ENCODE measurements at places on chromosomes 2 and 18.
A peak's percentile ranks its signal among the peaks of the same experiment; 100 is the strongest.

DNA sequence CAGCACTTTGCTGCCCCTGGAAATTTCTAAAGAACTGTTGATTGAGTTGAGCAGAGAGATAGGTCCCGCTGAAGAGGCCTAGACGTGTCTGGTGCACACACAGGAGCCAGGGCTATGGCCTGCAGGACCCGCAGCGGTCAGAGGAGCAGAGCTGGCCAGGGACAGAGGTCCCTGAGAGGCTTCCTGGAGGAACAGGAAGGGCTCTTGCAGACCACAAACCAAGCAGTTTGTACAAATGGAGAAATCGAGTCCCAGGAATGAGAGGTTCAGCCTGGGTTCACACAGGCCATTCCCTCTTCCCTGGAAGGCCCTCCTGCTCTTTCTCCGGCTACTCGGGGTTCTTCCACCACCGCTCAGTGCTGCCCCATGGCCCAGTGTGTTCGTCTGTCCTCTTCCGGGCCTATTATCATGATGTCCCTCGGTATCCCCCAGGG lies 1.2 kb upstream of the BIN1 start:
- no peak for DNase-seq

GRCh38 chr18:10482985-10483949 lies 28.8 kb downstream of the APCDD1 start:
- DNase-seq = no peak

GRCh38 chr2:19458427-19459003 lies 100.1 kb upstream of the OSR1 start:
- DNase-seq = no peak

DNA sequence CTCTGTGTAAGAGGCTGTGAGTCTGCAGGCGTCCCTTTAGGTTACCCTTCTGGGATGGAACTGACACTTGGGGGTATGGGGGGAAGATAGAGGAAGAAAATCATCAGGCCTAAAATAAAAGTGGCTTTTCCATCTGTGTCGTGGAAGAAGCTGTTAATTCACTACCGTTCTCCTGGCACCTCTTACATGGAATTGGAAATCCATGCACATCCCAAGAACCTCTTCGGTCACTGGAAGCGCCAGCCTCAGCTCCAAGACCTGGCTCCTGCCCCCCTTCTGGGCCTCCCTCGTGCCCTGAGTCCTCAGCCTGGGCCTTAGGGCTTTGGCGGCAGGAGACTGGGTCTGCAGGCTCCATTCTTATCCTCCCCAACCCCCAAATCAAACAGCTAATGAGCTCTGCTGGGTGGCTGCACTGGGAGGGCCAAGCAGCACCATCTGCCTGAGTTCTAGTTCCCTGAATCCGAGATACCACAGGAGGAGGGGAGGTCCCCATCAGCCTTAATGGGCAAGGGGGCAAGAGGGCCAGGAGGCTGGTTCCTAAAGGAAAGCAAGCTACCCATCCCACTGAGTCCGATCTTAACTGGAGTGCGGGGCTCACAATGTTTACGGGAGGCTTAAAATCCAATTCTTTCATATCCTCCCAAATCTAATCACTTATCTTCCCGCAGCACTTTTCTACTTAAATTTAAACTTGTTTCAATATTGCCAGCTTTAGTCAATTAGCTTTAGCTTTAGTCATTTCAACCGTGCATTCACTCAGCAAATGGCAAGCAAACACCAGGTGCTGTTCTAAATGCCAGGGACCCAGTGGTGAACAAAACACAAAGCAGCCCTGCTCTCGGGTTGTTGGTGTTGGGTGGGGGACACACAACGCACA lies 52.8 kb downstream of the FAM178B start:
- peak; percentile 39 for DNase-seq

DNA sequence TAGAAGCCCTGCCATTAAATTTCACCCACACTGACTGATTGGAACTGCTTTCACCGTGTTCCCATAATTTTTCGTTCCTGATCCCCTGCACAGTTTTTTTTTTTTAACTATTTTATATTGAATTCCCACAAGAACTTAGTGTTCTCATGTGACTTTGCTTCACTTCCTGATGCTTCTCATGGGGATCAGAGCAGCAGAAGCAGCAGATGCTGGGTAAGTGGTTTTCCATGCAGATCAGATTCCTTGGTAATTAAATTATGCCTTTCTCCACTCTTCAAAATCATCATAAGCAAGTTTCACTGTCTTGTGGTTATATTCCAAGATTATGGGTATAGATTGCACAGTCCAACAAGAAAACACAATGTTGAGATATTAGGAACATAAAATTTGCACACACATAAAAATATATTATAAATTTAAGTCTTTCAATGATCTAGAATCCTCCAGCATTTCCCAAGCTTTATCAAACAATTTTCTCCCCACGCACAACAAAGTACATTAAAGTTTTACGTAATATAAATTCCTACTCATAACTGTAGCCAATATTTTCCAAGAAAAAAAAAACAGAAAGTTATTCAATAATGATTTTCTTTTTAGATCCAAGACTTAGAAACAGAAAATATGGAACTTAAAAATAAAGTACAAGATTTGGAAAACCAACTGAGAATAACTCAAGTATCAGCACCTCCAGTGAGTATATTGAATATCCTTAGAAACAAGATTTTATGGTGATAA lies 277.9 kb downstream of the GULP1 start:
- no peak for DNase-seq

DNA sequence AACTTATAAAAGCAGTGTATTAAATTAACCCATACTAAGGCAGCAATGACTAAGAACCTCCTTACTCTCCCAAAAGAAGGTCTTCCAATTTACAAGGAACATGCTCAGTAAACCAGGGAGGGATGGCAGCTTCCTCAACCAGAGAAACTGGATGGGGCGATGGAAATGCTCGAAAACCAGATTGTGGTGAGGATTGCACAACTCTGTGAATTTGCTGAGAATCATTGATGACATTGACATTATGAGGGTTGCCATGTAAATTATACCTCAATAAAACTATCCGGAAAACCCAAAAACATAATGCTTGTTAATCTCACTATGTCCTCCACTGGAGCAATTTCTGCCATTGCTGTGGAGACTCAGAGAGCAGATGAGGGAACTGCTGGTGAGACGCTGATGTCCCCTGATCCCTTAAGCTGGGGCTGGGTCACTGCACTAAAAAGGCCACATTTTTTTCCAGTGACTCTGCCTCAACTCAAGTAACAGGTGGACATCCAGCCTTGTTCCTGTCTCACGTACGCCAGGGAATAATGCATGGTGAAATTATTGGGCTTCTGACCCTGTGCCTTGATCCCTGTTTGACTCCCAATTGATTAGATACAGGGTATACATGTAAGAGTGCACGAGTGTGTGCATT lies 288.3 kb downstream of the CYP26B1 start:
- DNase-seq = no peak

- peak; percentile 21 for DNase-seq
Observed at GRCh38 chr2:235229236-235229635, 264.6 kb upstream of the AGAP1 start.

DNA sequence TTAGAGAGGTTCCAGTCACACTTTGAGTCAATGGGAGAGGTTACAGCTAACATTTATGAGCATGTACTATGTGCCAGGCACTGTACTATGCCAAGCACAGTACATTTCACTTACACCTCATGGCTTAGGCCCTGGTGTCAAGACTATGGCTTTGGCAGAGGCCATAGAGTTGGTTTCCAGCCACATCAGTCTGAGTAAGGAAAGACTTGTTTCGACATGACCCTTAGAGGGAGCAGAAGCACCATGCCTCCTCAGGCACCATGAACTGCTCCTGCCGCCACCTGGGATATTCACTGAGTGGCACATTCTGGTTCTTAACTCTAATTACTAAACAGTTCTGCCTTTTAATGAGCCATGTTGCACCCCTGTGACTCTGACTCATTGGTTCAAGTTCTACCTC lies 12.7 kb downstream of the DGUOK start:
- no peak for DNase-seq

DNA sequence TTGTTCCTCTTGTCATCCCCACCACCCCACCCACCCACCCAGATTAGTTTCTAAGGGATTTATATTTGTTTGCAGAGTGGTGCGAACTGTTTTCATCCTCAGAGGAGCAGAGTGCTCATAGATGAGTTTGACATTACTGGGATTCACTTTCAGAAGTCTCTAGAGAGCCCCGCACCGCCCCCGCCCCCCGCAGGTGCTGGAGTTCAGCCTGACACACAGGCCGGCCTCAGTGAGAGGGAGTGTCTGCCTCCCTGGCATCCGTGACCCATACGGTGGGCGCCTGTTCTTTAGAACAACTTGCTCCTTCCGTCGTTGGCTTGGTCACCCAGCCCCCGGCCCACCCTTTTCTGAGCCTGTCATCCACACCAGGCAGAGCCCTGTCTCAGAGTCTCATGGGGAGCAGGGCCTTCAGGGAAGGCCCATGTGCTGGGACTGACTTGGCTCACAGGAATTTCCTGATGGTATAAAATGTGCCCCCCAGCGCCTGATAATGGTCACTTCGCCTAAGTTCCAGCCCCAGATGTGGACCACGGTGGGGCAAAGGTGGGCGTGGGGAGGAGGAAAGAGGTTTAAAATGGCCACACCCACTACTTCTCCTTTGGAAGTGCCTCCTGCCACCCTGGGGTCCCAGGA lies 44.3 kb downstream of the HPCAL1 start:
- DNase-seq = no peak

GRCh38 chr2:85724731-85725181 lies 29.0 kb upstream of the ATOH8 start:
- no peak for DNase-seq

- DNase-seq = no peak
Observed at GRCh38 chr2:121904656-121905055, 149.2 kb downstream of the TSN start.

DNA sequence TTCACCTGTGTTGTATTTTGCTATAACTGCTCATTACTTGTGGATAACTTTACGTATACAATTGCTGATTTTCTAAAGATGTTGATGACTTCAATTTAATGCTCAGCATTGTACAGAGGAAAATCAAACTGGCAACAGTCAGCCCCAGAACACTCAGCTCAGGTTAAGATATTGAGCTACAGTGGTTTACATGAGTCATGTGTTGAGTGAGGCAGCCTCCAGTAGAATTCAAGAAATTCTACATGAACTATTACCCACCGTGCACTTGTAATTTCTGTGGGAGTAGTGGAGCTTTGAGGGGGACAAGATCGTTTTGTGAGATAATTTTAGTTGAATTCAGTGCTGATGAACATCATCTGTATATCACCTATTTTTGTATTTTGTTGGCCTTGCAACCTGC lies 292.3 kb downstream of the ALPK2 start:
- DNase-seq = no peak
